ENCODE measurements at places on chromosomes 11 and 22.
A peak's percentile ranks its signal among the peaks of the same experiment; 100 is the strongest.

DNA sequence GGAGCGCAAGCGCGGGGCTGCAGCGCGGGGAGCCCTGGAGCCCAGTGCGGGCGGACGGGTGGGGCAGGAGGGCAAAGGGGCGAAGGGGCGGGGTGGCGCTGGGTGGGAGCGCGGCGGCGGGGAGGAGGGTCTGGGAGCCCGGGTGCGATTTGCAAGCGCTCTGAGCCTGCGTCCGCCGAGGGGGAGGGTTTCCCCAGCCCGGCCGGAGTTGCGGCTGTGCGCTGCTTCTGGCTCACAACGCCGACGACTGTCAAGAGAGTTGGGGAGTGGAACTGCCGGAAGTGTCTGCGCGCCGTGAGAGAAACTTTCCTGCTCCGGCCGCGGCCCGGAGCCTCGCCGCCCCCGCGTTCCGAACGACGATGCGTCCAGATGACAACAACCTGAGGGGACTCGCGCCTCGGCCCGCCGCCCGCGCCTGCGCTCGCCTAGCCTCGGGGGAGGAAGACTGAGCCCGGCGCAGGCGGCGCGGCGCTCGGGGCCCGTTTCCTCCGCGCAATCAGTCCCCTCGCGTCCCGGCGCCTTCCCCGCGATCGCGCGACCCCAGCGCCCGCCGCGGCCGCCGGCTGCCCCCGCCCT lies at the start of gene ARHGAP42:
ARHGAP42 (plus strand) TSS at position 235 of the 576 bp plus-strand sequence. CDS start 391 bp downstream, outside the sequence.
- peak; percentile 47 for DNase-seq

- no peak for DNase-seq
Observed at GRCh38 chr11:65493367-65494176, 5.3 kb upstream of the MALAT1 start.

- no peak for DNase-seq
Observed at GRCh38 chr22:18032455-18033101, 8.2 kb upstream of the MICAL3 start.

GRCh38 chr22:24982301-24983056 lies 30.0 kb downstream of the KIAA1671 start:
- no peak for DNase-seq

- DNase-seq: no peak
Observed at GRCh38 chr11:130118636-130119387, 40.8 kb upstream of the ST14 start.

- DNase-seq: no peak
Observed at GRCh38 chr11:69868006-69868810, 49.0 kb upstream of the FGF3 start.

- no peak for DNase-seq
Observed at GRCh38 chr22:18987765-18988164, 51.7 kb upstream of the PRODH start.

DNA sequence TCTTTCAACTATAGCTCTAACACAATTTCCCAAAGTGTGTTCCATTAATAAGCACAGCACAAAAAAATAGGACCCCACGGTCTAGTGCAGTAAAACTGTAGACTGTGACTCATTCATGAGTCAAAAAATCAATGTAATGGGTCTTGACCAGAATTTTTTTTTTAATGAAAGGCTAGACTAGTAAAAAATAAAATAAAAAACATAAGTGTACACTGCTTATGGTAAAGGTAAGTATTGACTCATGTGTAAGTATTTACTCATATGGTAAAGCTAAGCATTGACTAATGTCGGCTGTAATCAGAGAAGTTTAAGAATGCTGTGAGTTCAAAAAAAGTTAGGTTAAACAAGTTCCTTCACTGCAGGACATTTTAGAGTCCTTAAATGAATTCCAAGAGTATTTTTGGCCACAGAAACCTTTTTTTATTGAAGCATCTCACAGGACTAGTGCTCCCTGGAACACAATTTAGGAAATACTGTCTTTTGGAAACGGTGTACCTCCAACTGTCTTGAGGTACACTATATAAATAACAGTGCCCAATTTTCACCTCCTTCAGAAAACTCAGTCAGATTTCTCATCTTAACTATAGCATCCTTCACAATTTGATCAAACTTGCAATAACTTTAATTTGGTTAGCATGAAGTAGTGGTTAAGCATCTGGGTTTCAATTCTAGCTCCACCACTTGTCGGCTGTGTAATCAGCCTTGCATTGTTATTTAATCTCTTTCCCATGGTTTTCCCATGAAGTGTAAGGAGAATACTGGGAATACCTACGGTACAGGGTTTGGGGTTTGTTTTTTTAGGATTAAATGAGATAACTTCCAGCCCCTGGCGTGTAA lies 2.1 kb downstream of the CCDC73 start:
- DNase-seq: no peak

GRCh38 chr11:132942611-132943356 lies 589.5 kb downstream of the OPCML start:
- DNase-seq: no peak

- no peak for DNase-seq
Observed at GRCh38 chr11:20489948-20490347, 102.4 kb downstream of the PRMT3 start.

GRCh38 chr11:3115321-3115720 lies 49.8 kb downstream of the OSBPL5 start:
- DNase-seq: no peak

GRCh38 chr11:67700548-67701262 lies 26.3 kb upstream of the ALDH3B2 start:
- no peak for DNase-seq

DNA sequence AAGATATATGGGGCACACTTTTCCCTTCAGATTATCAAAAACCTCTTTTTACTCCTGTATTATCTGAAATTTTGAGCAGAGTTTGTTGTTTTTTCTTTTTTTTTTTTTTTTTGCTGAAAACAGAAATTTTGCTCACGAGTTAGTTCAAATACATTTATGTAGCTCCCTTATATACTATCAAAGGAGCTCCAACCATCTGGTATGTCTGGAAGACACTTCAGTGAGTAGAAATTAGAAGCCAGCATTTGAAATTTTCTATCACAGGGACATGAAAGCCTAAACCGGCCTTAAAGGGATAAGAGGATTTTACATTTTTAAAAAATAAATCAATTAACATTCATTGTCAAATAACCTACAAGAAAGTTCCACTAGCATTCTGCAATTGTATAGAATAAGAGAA lies 73.3 kb downstream of the DDIAS start:
- no peak for DNase-seq

DNA sequence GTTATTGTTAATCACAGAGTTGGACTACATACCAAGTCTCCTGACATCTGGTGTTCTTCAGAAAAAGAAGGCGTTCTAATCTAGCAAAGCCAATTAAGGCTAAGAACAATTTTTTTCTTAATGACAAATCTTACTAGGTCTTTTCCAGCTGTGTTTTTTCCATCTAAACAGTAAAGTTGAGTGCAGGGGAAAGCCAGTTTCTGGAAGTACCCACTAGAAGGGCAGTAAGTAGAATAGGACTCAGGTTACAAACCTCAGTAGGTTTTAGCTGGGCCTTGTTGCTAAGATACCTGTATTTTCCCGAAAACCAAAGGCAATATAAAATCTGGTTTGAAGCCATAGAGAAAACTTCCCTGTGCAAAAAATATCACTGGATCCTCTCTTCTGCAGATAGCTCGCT lies 351.9 kb downstream of the ETS1 start:
- no peak for DNase-seq

DNA sequence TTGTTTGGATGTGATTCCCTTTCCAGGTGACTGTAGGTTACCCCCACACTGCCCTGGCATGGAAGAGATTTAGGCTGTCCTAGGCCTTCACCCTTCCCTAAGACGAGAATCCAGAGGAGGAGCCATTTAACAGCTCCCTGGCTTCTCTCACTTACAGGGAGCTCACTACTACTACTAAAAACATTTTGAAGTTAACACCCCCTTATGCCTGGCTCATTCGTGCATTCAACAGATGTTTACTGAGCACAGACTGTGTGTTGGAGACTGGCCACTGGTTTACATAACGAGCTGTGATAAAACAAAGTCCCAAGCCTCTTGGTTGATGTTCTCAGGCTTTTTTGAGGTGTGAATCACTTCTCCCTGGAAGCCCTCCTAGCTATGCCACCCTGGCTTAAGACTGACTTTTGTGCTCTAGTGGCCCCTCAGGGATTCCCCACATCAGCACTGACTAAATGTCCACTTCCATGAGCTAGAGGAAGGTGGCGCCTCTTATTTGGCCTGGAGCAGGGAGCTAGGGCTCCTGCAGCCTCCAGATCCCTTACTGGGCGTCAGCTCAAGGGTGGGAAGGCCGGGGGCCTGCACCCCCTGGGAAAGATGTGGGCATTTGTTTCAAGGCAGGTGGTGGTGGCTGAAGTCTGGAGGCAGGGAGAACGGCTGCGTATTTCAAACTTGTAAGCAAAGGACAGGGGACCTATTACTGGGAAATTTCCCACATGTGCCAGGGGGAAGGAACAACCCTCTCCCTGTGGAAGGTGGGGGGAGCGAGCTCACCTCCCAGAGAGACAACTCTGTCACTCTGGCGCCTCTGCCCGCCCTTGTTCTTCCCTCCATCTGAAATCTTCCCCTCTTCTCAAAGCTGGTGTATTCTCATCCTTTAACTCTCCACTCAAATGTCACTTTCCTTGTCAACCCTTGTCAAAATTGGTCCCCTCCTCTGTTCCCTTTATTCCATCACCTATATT lies 19.4 kb upstream of the MALAT1 start:
- no peak for DNase-seq

DNA sequence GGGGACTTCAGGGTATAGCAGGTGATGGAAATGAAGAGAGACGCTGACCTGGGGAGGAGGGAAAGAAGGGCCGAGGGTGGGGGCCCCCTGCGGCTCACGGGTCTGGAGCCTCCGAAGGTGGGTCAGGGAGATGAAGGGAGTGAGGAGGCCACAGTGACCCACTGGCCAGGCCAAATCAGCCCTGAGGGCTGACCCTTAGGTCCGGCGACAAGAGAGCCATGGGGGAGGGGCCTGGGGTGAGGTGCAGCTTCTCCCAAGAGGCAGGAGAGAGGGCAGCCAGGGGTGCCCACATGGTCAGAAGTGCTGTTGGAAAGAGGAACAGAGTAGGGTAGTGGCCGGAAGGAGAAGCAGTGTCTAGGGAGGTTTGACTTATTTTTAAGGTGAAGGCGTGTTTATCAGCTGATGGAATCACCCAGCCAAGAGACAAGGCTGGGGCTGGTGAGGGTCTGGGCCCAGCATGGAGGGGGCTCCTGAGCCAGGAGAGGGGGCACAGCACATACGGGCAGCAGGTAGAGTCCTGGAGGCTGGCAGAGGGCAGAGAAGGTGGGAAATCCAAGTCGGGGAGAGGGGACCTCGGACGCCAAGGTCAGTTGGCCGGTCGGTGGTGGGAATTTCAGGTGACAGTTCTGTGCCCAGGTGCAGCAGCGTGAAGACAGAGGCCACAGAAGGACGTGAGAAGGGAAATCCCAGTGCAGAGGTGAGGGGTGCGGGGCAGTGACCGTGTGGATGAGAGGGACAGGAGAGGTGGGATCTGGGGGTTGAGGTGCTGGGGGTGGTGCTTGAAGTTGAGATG lies 49.0 kb downstream of the LINC01488 start:
- DNase-seq: no peak

- no peak for DNase-seq
Observed at GRCh38 chr11:130828741-130829140, 87.5 kb downstream of the SNX19 start.

GRCh38 chr11:24391167-24391566 lies 105.7 kb upstream of the LUZP2 start:
- DNase-seq: no peak

DNA sequence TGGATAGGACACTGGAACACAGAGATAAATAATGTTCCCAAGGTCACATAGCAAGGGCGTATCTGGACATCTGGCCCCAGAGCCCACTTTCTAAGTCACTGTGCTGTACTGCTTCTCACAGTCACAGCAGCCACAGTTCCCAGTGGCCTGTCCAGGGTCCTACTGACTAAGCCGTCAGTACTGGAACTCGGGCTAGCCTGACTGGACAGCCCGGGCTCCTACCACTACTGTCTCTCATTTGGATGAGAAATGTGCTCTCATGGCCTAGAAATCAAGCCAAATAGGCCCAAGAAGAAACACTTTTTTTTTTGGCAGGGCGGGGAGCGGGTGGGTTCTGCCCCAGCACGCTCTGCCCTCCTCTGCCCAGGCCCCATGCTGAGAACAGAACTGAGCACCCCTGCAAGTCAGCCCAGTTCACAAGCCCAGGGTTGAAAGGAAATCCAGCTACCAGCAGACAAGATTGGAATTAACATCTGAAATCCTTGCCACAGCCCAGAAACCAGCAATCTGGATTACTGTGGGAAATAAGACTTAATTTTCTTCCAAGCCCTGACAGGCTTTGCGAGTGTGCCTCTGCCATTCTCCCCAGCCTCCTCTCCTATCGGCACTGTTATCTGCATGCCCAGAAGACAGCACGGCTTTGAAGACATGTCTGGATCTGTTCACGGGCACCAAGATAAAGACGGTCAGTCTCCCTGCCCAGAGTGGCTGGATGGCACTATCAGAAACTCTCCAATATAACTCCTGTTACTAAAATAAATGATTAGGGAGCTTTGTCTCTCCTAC lies 182.9 kb upstream of the NCAM1 start:
- DNase-seq: no peak

DNA sequence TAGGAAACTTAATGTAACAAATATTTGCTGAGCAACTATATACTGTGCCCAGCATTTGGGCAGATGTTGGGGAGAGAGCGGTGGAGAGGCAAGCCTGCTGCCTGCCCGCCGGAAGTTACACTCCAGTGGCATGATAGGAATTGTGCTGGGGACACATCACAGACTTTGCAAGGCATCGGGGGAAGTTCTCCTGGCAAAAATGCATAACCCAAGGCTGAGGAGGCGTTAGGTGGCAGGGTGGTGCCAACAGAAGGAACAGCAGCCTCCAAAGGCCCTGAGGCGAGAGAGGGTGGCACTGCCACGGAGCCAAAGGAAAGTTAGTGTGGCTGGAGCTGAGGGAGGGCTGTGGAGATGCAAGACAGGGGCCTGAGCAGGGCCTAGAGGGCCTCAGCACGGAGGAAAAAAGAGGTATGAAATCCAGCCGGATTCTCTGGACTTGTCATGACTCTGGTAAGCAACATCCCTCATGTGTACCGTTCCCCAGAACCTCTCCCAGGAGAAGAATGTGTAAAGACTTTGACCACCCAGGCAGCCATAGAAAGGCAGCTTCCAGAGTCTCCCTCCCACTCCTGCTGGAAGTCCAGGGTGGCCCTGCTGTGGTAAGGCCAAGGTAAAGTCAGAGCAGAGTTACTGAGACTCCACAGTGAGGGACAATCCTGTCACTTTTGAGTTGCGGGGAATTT lies 76.1 kb upstream of the RAB1B start:
- no peak for DNase-seq

GRCh38 chr11:12556155-12556554 lies 118.1 kb upstream of the TEAD1 start:
- DNase-seq: no peak

DNA sequence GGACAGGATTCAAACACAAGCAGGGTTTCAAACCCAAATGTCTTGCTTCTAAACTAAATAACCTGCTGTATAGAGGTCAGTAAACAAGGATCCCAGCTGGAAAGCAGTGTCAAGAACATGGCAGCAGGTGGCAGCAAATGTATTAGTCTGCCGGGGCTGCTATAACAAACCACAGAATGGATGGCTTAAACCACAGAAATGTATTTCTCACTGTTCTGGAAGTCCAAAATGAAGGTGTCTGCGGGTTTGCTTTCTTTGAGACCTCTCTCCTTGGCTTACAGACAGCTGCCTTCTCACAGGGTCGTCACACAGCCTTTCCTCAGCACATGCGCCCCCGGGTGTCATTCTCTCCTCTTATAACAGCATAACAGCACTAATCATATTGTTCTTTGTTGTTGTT lies 65.1 kb upstream of the LRRC55 start:
- peak; percentile 27 for DNase-seq
